T-helper 17 cell (primary cell): ENCODE measurements at places on chromosomes 2 and 18. TPM values are rescaled to one million over a fixed set of nuclear protein-coding genes. Genes with fewer than 3 reads are reported as not detected.

HOXD12 gene
- not detected for total RNA-seq

- DNase-seq, result no peak
Measured at GRCh38 chr18:24002479-24002878, 12.1 kb upstream of the TTC39C start.

- no peak for DNase-seq
Measured at GRCh38 chr2:41329040-41329439, 718.8 kb upstream of the PKDCC start.

- no peak for DNase-seq
Measured at GRCh38 chr18:51527826-51528225, 330.3 kb upstream of the MEX3C start.

- DNase-seq, result no peak
Measured at GRCh38 chr2:153939124-153939796, 67.5 kb downstream of the GALNT13 start.

GRCh38 chr2:58896638-58897037, 655.5 kb upstream of the FANCL start:
- DNase-seq, result no peak

DNA sequence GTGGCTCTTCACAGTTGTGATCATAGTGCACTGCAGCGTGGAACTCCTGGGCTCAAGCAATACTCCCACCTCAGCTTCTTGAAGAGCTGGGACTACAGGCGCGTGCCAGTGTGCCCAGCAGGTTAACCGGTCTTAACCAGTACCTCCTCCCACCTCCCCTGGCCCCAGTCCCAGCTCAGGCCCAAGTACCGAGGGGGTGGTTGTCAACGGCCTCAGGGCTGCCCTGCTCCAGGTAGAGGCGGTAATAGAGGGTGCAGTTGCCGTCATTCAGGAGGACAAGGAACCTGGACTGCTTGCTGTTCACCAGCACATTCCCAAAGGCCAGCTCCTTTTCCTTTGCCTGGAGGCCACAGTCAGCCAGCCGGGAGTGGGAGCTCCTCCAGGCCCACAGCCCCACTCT, 19.7 kb downstream of the CFAP65 start:
- DNase-seq, result no peak
